Progenitor cell of endocrine pancreas (in vitro differentiated cells): ENCODE measurements at places on chromosomes 2 and 18. TPM values are rescaled to one million over a fixed set of nuclear protein-coding genes. Genes with fewer than 3 reads are reported as not detected.

GRCh38 chr2:14354231-14354630 is 278.3 kb upstream of the LRATD1 start:
- no peak for DNase-seq

DNA sequence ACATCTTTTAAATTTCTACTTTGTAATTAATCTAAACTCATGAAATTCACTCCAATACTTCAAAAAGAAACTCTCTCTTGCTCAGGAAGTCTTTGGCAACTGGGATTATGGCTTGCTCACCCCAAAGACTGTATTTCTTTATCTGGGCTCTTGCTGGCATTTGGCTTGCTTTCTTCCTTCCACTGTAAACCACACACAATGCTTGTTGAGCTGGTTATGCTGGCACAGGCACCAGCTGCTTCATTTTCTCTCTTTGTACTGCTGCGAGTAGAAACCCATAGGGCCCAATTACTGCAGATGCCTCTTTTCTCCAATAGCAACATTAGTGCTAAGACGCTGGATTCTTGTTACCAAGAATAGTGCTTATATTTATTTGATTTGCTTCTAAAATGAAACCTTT is 51.4 kb downstream of the SLC38A11 start:
- DNase-seq = no peak

PPM1G gene
- total RNA-seq = 101 and 105 TPM in 2 replicates

- no peak for DNase-seq
These were observed 139.0 kb upstream of the ITGB6 start for GRCh38 chr2:160338901-160339685.

LHCGR gene
- not detected in 2 replicates for total RNA-seq
